ENCODE measurements at places on chromosomes 7 and 10.

DNA sequence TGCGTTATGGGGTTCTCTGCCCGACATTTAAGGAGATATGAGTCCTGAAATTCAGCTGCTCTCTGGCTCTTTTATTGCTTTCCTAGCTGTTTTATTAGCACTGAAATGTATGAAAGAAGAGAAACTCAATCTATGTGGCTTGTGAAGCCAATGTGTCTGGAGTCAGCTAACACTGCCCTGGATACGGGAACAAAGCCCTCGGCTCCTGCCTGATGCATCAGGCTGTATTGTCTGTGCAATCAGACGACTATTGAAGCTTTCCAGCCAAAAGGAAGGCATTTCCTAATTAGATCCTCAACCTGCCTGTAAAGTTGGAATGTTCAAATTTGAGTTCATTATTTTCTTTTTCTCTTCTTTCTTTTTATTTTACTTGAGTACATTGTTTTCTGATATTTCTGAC lies 22.0 kb upstream of the TM9SF3 start:
- no peak for DNase-seq

GRCh38 chr7:128829391-128830166 lies 627 bp upstream of the FLNC start:
- no peak for DNase-seq

GRCh38 chr10:83943049-83943448 lies 196.3 kb upstream of the GHITM start:
- DNase-seq, result no peak

- DNase-seq, result no peak
Observed at GRCh38 chr7:15889507-15889906, 203.0 kb upstream of the MEOX2 start.

- DNase-seq, result no peak
Observed at GRCh38 chr7:140619176-140619575, 21.4 kb downstream of the DENND2A start.

GRCh38 chr7:38951213-38951612 lies 26.5 kb upstream of the POU6F2 start:
- DNase-seq, result no peak

DNA sequence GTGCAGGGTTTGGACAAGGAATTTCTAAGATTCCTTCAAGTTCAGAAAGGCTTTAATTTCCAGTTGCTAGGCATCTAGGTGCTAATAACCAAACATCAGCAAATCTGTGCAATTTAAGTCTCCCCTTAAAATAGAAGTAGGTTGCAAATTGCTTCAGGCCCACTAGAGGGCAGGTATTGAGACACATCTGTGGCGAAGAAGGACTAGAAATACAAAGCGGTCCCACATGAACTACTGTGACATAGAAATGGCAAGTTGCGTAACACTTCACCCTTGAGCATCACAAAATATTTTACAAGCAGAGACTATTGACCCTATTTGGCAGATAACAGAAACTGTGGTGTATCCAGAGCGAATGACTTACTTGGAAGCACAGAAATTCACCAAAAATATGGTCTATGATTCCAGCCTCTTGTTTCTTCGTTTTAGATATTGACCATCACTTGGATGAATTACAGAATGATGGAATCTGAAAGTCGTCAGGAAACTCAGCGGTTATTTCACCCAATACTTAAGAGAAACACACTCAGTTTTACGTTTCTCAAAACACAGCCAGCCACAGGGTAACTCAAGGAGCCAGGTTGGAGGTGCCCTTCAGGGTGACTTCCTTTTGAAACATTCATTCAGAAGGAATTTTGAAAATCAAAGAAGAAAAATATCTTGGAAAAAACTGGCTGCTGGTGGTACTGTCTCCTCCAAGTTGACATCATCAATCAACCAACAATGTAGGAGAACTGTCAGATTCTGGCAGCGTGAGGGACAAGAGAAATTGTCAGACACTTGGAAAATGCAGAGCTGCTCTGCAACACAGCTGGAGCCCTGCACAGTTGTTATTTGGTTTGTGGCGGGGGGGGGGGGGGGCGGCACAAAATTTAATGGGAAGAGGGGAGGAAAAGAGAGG lies 256.3 kb upstream of the MINDY3 start:
- no peak for DNase-seq

GRCh38 chr10:11838298-11838852 lies 15.2 kb downstream of the PROSER2 start:
- no peak for DNase-seq

- DNase-seq, result no peak
Observed at GRCh38 chr10:83037653-83038052, 1101.7 kb upstream of the GHITM start.

DNA sequence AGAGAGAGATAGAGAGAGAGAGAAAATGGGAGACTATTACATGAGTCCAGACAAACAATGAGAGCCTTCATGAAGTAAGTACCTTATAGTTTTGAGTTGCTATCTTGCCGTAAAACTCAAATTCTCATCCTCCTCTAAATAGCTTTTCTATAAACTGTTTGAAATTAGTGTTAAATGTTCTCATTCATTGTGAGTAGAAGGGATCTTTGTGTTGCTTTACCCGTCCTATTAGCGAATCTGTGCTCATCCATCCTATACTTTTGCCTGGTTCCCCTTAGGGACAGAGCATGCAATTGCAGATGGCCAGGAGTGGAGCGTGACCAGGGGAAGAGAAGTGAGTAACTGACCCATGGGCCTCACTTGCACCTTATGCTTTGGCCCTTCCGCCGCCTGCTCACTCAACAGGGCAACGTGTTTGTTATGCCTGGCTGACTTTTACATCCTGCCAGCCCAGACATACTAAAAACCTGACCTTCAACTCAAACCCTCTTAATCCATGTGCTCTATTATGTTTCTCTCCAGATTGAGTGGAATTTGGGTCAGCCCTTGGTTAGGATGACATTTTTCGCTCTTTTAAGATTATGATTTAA lies 244.2 kb upstream of the YAE1 start:
- no peak for DNase-seq

GRCh38 chr7:155164316-155164715 lies 94.2 kb downstream of the HTR5A start:
- no peak for DNase-seq

GRCh38 chr7:159117366-159118196 lies 27.1 kb downstream of the VIPR2 start:
- no peak for DNase-seq

- no peak for DNase-seq
Observed at GRCh38 chr10:131899695-131900349, 986 bp upstream of the PPP2R2D start.

- DNase-seq, result no peak
Observed at GRCh38 chr7:149285603-149286002, 23.6 kb downstream of the ZNF783 start.

- no peak for DNase-seq
Observed at GRCh38 chr7:127819975-127820731, 168.2 kb downstream of the SND1 start.

DNA sequence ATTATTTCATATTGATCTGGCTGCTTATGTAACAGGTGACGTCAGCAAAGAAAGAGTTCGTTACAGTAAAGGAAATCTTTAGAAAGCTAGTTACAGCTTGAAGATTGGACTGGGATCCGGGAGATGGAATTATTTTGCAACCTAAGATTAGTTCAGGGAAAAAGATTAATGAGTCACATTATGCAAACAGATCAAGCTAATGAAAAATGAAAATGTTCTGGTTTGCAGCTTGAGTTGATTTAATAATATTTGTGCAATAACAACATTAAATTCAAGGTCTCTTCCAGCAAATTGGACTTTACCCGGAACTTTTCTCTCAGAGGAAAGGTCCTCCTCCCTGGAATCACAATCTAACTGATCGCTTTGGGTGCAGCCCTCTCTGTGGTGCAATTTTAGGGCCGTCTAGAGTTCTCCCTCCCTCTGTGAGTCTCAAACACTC lies 119.5 kb downstream of the OTUD1 start:
- no peak for DNase-seq

DNA sequence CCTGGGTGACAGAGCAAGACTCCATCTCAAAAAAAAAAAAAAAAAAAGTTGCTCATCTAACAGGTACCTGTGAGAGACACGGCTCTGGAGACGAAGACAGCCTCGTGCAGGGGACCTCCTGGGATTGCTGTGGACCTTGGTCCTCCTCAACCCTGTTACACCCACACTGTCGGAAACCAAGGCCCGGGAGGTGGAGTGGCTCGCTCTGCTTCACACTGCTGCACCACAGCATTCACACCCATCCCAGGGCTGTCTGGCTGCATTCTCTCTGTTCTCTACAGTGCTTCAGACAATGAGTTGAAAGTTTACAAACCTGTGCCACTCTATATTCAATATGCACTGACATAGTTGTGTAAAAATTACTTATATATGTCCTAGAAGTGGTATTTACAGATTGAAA lies 101.0 kb upstream of the TNS3 start:
- no peak for DNase-seq

DNA sequence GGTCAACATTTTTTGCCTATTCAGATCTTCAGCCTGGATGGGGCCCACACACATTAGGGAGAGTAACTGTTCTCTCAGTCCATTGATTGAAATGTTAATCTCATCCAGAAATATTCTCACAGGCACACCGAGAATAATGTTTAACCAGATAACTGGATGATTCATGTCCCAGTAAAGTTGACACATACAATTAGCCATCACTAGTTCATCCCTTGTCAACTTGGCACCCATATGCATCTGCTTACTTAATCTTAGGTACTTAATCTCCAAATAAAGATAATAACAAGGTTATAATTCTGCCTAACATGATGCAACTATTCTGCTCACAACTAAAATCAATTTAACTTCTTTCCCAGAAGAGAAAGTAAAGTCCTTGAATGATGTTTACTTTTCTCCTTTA lies 502.6 kb downstream of the ADRA2A start:
- no peak for DNase-seq

GRCh38 chr7:47046949-47047348 lies 535.0 kb downstream of the TNS3 start:
- no peak for DNase-seq

- DNase-seq, result no peak
Observed at GRCh38 chr7:23470330-23471105, at the start of gene IGF2BP3. Gene IGF2BP3, minus strand, starts transcription at chr7:23470491. Its CDS starts 381 bp downstream, at chr7:23470110.

- DNase-seq, result no peak
Observed at GRCh38 chr7:154347700-154348266, 295.6 kb downstream of the DPP6 start.

- DNase-seq, result no peak
Observed at GRCh38 chr7:158975526-158976467, 119.4 kb downstream of the DYNC2I1 start.

- no peak for DNase-seq
Observed at GRCh38 chr10:45569471-45569870, 103.1 kb downstream of the ZFAND4 start.

DNA sequence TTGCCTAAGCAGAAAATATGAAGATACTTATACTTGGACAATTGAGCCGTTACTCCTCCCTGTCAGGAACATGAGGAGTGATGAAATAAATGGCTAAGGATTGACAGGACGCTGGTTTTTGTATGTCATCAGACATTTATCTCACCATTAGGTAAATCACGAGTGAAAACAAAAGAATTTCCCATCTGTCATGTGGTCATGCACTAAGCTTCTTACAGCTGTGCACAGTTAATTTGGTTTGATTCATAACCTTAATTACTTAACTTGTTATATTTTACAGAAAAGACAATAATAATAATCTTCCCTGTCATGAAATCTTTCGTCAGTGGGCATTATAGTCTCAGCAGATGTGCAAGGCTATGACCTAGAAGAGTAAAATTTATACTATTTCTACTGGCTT lies 266.5 kb downstream of the HGF start:
- no peak for DNase-seq

GRCh38 chr10:103334567-103334966 lies 16.4 kb downstream of the PCGF6 start:
- DNase-seq, result no peak

- no peak for DNase-seq
Observed at GRCh38 chr7:30900803-30901362, 10.8 kb upstream of the AQP1 start.

DNA sequence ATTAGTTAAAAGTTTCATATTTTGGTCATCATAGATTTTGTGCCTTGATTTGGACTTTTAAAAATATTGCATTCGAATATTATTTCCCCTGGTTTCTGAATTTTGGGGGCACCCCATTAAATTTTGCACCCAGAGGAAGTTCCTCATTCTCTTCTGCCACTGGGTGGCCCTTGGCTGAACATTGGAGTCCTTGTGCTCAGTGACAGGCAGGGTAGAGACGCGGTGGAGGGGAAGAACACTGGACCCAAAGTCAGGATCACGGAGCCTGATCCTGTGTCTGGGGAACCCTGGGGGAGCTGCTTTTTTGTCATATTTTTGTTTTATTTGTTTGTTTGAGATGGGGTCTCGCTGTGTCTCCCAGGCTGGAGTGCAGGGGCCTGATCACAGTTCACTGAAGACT lies 74.7 kb downstream of the MKI67 start:
- DNase-seq, result no peak

DNA sequence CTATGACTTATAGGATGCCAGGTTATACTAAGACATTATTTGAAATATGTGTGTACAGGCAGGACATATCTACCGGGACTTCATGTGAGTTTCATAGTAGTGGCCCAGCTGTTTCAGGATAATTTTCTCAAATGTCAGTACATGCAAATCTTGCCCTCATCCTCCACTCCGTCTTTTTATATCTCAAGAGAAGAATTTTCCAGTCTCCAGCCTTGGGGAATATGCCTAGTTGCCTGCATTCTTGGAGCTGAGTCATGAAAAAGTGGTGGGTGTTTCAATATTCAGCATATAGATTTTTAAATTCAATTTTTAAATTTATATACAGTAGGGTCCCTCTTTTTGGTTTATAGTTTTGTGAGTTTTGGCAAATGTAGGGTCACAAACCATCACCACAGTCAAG lies 236.7 kb downstream of the OTUD1 start:
- no peak for DNase-seq

GRCh38 chr7:149282331-149282655 lies 20.3 kb downstream of the ZNF783 start:
- no peak for DNase-seq

- DNase-seq, result no peak
Observed at GRCh38 chr10:5033061-5033778, 29.6 kb upstream of the AKR1C2 start.

- no peak for DNase-seq
Observed at GRCh38 chr7:2299131-2299829, 15.0 kb downstream of the SNX8 start.

DNA sequence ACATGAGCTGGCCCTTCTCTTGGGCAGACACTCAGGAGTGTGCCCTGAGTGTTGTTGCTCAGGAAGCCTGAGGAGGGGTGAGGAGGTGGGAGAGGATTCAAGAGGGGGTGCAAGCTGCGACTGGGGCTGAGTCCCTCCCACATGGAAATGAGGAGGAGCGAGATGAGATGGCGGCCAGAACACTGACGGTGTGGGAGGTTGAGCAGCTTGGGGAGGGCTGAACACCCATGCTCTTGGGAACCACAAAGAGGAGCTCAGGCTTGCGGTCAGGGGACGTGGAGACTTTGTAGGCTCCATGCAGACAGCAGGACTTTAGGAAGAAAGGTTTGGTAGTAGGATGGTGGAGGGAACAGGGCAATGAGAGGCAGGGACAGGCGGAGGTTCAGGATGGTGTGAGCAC lies 163.2 kb upstream of the SHH start:
- no peak for DNase-seq

GRCh38 chr10:93406364-93407145 lies 75.6 kb downstream of the MYOF start:
- DNase-seq, result no peak

All from nucleus accumbens (tissue), 56 donors.